ENCODE measurements at places on chromosomes 5 and 9.

- no peak for DNase-seq
Measured at GRCh38 chr9:27042476-27042875, 37.0 kb upstream of the LRRC19 start.

DNA sequence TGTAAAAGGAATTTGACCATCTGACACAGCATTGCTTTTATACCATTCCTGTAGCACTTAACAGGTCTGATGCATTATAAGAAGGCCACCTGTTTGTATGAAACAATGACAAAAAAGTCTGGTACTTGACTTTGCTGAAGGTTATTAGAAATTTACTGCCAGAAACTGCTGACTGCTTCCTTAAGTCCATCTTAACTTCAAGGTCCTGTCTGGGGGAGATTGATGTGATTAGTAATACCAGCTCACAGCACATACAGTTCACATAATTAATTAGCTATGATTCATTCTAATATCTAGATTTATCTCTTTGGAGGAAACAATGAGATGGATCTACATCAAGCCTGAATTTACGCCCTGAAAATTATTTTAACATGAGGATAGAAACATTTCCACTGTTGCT is 49.6 kb upstream of the TEK start:
- DNase-seq: no peak

GRCh38 chr5:67267512-67268216 is 71.1 kb upstream of the CD180 start:
- DNase-seq: peak; percentile 90

- DNase-seq: no peak
Measured at GRCh38 chr5:132298298-132299212, 4.4 kb downstream of the SLC22A4 start.

- DNase-seq: no peak
Measured at GRCh38 chr5:53373451-53374158, 106.8 kb upstream of the FST start.

DNA sequence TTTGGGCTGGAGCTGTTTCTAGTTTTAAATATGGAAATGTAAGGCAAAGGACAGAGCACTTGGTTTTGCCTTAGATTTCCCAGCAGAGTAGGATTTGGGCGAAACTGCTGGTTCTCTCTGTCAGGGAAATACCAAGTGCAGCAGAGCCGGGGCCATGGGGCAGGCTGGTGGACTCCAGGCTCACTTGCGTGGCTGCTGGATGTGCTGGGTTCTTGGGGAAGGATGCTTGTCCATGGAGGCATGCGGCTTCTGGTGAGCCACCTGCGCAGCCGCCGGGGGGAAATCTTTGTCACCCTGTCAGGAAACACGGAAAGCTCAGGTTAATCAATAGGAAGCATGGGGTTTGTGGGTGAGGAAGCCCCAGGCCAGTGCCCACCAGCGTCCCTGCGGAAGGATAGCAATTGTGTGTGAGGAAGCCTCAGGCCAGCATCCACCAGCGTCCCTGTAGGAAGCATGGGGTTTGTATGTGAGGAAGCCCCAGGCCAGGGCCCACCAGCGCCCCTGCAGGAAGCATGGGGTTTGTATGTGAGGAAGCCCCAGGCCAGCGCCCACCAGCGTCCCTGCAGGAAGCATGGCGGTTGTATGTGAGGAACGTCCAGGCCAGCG is 80.1 kb downstream of the DAP start:
- DNase-seq: no peak

DNA sequence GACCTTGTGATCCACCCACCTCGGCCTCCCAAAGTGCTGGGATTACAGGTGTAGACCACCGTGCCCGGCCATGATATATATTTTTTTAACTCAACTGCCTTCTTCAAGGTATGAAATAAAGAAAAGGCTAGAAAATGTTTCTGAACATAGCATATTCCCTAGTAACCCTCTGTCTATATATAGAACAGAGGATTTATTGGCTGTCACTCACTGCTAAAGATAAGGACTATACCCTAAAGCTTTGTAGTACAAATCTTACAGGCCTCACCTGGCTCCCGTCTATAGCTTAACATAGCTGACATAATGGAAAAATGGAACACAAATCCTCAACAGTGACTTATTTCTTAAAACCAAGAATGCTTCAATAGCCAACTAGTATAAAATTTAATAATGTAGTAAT is 14.2 kb downstream of the SGTB start:
- DNase-seq: no peak

- DNase-seq: no peak
Measured at GRCh38 chr5:104763216-104763615, 1200.6 kb upstream of the NUDT12 start.

DNA sequence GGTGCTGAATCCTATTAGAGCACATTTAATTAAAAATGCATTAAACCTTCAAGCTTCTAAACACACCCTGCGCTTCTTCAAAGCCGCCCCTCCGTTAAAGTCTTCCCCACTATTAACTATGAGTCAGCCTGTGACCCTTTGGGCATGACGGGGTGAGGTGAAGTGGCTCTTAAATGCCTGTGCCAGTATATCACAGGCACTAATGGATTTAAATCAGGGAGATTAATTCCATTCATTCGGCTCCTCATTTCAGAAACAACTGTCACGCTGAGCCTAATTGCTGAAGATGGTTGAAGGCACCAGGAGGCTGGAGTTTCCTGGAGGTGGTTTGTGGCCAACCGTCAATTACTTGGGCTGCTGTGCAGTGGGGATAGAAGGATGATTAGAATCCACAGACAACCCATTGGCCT is 192.6 kb upstream of the MSX2 start:
- DNase-seq: peak; percentile 100

DNA sequence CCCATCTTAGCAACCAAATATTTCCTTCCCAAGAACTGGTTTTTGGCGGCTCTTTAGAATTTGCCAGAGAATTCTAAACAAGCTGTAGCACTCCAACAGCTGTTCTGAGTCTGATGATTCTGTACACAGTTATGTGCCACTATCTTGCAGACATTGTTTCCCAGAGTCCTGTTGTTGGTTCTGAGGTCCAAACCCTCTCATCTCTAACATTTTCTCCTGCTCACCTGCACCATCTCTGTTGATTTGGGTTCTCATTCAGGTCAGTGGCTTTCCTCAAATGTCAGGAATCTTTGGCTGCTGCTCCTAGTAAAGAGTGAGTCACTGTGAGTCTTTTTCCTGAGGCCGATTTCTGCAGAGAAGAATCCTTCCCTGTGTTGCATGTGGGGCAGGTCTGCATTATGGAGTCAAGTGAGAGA is 50.0 kb downstream of the CAMSAP1 start:
- DNase-seq: no peak

- DNase-seq: no peak
Measured at GRCh38 chr5:172623313-172623980, 17.6 kb upstream of the NEURL1B start.

- DNase-seq: no peak
Measured at GRCh38 chr9:128505414-128505765, 871 bp downstream of the GLE1 start.

DNA sequence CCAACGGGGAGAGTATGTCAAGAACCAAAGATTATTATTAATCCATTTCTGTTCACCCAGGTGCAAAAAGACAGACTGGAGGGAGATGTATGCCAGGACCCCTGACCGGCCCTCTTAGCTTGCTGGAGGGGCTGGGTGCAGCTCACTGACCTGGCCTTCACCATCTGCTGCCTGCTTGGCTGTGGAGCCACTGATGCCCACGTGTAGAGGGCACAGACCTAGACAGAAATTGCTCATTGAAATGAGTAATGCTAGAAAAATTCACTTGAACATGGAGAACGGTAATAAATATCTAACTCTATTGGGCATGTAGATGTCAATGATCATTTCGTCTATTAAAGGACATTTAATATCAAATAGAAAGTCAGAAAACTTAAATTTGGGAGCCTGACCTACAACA is 58.8 kb upstream of the ERCC6L2 start:
- DNase-seq: no peak

GRCh38 chr5:16681876-16682275 is 65.1 kb upstream of the RETREG1 start:
- no peak for DNase-seq

DNA sequence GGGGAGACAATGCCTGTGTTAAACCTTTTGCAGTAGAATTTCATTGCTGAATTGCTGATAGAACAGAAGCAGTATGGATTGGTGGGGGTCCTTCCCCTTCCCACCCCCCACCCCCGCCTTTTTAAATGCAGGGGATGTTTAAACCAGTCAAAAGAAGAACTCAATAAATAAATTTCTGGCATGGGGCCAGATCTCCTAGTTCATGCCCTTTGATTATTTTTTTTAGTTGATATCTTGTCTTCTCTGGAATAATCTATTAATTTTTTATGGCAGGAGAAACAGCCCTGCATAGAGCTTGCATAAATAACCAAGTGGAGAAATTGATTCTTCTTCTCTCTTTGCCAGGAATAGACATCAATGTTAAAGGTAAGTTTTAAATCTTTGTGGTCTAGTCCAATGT is 72.8 kb downstream of the SLF1 start:
- DNase-seq: peak; percentile 70

DNA sequence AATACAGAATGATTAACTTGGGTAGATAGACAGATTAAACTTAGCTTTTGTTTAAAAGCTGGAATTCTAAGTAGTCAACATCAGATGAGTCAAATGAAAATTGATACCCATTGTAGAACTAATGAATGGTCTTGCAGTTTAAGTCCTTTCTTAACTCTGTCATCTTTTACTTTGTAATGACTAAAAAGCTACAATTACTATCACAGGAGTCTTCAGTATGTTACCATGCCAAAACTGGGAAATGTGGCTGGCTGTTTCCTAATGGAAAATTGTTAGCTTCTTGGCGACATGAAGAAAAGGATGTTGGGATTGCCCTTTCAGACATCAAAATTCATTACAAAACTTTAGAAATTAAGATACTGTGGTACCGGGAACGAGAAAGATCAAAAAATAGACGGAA is 20.2 kb upstream of the ANXA1 start:
- DNase-seq: peak; percentile 30

GRCh38 chr5:121175986-121176385 is 675.7 kb upstream of the FTMT start:
- no peak for DNase-seq

- DNase-seq: no peak
Measured at GRCh38 chr5:5460311-5460710, 37.8 kb downstream of the ICE1 start.

DNA sequence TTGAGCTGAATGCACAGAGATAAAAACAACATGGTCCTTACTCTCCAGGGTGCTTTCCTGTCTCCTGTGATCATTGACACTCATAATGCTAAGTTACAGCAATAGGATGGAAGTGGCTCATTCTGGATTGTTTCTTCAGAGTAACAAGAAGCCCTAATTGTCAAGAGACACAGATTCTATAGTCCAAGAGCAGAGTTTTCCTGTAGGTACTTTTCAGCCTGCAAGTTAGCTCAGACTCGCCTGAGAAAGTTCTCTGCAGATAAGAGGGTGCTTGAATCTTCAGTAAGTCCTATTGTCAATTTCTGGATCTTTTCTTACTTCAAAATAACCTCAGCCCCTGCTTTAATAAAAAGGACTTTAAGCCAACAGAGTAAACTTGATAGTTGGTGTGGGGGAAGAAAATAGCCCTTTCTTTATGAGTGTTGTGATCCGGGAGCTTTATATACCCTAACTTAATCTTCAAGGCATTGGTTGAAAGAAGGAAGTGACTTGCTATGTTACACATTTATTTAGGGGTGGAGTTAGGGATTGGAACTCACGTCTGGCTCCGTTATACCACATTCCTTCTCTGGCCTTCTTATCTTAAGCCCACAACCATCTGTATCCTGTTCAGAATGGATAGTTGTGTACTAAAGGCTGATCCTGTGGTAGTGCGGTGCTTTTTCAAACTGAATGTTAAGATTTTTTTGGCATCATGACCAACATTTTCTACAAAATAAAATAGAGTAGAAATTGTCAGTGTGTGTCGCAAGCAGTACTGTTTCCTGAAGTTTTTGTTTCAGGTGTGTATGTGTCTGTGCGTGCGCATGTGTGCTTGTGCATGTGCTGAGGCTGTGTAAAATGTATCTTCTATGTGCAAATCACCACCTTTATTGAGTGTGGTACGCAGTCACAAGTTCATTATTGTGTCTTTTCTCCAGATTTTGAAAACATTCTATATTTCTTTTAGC is 173.9 kb downstream of the WDR70 start:
- DNase-seq: no peak

DNA sequence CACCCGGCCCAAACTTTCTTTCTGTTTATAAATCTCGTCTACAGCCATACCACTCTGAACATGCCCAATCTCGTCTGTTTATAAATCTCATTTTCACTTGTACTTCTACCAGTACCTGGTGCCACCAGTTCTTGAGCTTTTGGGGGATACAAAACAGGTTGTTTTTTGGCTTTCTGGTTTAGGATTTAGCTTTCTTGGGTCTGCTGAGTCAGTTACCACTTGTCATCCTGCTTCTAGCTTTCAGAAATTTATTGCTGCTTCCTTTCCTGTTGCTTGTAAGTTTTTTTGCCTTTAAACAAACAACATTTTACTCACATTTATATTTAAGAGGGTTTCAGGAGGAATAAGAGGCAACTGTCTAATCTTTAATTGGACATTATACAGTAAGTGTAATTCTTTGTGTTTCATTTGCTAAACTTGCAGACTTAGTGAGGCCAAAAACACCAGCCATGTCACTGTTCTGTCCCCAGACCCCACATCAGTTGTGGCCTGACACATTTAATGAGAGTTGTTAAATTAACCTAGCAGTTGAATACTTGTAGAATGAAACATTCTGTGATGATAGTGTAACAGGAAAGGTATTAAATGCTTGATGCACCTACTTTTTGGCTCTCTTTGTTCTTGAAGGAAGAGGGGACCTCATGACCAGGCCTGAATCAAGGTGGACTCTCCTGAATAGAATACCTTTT is 11.8 kb downstream of the NDFIP1 start:
- DNase-seq: no peak

GRCh38 chr9:116156621-116157314 is 3.2 kb downstream of the PAPPA start:
- DNase-seq: peak; percentile 96

GRCh38 chr5:40570408-40571129 is 109.1 kb upstream of the PTGER4 start:
- no peak for DNase-seq

GRCh38 chr5:134603059-134603458 is 29.6 kb downstream of the SAR1B start:
- DNase-seq: no peak

DNA sequence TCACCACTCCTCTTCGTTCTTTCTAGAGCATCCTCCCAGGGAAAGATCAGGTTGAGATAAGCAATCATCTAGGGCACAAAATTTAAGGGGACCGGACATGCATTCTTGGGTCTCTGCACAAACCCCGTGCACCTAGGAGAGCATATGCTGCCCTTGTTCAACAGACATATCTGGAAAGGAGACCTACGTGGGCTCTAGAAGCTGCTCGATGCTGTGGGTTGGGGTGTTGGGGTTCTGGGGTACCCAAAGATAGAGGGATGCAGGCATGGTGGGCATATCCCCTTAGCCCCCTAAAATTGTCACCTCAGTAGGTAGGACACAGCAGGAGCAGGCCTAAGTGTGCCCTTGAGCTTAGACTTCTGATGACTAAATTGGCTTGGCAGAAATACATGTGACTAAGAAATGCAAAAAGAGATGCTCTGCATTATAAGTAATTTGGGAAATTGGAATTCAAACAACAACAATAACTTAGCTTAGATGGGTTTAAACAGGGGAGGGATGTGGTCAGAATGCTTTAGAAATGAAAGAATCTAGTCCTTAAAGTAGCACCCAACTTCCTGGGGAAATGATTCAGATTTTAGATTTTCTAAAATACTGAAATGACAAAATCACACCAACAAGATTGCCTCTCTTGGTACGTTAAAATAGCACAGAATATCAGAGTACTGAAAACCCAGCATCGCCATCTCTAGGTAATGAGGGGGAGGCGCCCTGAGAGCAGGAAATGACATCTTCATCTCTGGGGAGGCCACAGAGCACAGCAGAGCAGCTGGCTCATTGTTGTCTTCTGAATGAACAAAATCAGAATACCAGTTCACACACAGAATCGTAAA is 172.3 kb downstream of the GNA14 start:
- peak; percentile 61 for DNase-seq

All from NCI-H69 (cell line).